ENCODE measurements at places on chromosomes 1 and 21.
A peak's percentile ranks its signal among the peaks of the same experiment; 100 is the strongest.

DNA sequence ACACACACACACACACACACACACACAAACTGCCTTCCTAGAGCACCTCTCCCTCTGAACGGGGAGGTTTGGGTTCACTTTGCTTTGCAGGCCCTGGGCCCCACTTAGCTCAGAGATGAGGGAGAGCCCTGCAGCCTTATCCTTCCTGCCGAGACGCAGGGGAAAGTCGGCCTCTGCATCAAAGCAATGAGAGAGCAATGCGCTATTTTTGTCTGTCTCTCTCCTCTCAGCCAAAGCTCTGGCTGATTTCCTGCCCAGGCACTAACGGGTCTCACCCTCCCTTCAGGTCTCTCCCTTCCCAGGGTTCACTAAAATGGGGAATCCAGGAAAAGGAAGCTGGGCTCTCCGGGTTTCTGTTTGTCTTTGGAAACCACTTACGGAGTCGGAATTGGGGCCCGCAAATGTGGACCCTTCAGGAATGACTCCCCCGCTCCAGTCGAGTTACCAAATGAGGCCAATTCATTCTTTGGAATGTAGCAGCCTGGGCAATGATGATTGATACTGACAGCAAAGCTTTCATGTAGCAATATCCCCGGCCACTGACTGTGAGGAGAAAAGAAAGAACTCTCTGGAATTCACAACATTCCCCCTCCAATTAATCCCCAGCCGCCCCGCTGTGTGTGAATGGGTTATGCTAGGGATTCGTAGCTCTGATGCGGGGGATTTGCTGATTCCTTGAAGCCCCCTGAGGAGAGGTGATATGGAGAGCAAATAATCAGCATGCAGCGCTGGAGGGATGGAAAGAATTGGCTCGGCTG, 61.5 kb upstream of the WLS start:
- DNase-seq: peak; percentile 51

DNA sequence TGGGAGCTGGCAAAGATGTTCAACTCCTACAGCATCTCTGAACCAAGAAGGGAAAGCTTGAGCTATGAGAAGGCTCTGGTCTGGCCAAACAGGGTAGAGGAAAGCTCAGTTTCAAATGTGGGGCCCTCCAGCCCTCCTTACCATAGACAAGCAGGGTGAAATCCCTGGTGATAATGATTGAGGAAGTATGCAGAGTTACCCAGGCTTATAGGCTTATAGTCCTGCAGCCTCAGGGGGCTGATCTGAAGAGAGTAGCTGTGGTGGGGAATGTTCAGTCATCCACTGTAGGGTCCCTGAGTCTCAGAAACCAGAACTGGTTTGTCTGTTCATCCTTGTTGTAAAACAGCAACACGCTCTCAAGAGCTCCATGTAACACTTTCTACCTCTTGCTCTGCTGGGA, 19.8 kb upstream of the LY9 start:
- DNase-seq: no peak

DNA sequence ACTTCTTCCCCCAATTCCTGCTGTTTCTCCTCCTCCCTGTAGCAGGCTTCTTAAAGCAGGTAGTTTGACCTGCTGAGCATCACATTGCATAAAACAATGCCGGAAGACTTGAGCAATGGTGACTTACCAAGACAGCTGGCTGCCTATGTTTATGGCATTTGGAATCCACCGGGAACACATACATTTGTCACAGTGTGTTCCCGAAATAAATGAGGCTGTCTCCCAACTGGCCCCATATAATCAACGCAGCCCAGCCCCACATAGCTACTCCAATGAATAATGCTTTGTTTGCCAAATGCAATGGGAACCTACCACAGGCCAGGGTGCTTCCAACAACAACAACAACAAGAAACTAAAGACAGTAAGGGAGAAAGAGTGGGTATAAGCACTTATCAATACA, 186.1 kb upstream of the MAP1LC3C start:
- DNase-seq: no peak

DNA sequence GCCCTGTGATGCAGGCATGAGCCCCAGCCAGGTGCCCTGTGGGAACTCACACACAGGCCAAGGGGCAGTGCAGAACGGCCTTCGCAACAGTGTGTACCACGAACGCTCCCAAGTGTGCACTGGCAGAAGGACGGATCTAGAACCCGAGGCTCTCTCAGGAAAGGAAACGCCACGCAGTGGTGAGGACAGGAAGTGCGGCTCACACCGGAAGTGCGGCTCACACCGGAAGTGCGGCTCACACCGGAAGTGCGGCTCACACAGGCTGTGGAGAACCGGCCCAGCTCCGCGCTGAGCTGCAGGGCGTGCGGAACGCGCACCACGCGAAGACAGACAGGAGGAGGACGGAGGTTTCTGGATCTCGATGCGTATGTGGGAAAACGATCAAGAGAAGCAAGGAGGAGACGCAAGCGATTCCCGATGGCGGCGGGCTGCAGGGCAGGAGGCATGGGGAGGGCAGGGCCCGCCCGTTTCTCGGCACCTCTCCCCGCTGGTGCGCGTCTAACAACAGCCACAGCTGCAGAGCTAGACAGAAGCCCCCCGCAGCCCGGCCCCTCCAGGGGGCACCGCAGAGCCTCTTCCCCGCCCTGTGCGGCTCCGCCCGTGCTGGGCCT, 35.9 kb upstream of the TMEM52 start:
- no peak for DNase-seq

DNA sequence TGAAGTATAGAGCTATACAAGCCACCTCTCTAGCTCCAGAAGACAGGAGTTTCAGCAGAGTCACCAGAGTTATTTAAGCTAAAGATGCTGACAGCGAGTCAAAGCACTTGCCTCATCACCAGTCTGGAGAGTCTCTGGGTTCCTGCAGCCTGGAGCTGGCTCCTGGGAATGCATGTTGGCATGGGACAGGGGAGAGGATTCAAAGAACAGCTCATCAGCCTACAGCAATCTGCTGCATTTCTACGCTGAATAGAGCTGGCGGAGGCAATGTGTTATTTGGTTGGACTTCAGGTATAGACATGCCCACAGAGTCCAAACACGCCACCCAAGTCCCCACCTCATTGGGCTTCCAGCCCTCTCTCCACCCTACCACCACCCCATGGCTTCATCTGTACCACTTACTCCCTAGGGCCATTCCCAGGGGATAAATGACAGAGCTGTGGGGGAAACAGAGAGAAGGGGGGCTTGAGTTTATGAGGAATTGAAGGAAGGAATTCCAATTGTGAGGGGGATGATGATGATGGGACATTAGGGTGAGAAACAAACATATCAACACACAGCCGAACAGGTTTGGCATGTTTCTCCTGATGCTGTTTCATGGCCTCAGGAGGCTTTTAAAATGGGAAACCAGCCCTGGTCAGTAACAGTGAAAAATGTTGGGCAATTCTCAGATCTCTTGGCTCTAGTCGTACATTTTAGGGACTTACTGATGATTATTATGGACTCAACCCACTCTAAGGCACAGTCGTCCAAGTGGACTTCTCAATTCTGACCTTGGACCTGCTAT, 58.4 kb downstream of the PLEKHA6 start:
- peak; percentile 53 for DNase-seq

DNA sequence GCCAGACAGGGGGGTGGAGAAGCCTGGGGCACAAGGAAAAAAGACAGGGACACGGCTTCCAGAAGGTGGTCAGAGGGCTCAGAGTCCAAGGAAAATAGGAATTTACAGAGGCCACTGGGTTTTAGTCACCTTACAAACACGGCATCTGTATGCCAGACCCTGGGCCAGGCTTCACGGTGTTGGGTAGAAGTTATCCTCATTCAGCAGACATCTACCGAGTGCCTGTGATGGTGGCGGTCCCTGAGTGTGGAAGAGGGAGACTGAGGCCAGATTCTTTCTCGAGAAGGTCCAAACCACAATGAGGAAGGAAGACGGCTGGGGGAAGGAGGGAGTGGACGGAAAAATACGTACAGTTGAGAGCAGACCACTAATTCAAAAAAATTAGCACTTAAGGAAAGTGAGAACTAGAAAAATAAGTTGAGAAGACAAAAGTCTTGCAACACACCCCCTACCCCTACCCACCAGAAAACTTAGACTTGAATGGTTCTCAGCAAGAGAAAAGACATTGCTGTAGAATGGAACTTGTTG, 864 bp upstream of the BTG2 start:
- DNase-seq: no peak

- DNase-seq: no peak
These were observed 28.5 kb downstream of the SLC37A1 start for GRCh38 chr21:42542196-42542595.

- DNase-seq: no peak
These were observed 145.0 kb downstream of the PATJ start for GRCh38 chr1:61887076-61887867.

DNA sequence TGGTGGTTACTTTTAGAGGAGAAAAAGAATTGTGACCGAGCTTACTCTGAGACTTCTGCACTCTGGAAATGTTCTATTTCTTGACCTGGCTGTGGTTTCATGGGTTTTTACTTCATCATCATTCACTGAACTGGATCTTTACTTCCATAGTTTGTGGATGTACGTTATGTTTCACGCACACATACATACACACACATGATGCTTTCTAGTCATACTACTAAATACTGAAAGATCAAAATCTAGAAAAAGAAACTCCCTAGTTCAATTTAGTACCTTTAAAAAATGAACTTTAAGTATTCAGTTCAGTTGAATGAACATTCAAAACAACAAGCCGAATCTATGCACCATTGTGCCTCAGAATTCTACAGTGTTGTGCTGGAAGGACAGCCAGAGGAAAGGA, 65.0 kb downstream of the TEX35 start:
- no peak for DNase-seq

DNA sequence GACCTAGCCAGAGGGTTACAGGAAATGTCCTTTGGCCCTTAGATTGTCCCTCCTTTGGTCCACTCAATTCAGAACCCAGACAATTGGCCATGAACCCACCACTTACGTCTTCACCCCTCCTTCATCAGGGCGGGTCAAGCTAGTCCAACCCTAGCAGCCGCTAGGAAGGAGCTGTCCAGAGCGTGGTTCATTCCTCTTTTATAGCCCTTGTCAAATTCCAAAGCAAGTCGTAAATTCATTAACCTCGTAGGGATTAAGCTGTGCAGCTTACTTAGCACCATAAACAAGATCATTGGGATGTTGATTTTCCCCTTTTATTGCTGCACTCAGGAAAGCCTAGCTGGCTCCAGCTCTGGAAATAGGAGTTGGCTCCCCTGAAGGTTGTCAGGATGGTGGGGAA, 90.1 kb downstream of the TMEM53 start:
- DNase-seq: no peak

DNA sequence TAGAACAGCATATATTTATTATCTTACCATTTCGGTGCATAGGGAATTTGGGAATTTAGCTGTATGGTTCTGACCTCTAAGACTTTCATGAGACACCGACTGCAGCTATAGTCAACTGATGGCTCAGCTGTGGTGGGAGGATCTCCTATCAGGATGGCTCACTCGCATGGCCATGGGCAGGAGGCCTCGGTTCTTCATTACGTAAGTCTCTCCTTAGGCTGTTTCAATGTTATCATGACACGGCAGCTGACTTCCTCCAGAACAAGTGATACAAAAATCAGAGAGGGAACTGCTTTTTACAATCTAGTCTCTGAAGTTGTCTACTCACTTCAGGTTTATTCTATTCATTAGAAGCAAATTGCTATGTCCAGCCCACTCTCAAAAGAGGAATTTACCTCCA, 13.3 kb upstream of the CAPN8 start:
- no peak for DNase-seq

GRCh38 chr1:81869307-81869706, 68.6 kb downstream of the ADGRL2 start:
- no peak for DNase-seq

DNA sequence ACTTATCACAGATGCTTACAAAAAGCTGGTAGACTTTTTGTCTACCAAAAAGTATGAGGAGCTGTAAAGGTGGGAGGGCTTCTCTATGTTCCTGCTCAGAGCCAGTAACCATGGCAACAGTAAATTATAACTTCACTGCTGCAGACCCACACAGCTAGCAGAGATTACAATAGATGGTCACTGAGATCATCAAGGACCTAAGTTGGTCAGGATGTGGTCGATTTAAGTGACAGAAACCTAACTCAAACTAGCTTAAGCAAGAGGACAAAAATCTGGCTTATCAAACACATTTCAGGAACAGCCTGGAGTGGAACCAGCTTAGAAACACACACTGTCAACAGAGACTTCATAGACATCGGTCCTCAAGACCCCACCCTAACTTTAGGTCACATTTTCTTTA, 113.4 kb upstream of the ATP1A1 start:
- DNase-seq: no peak

GRCh38 chr1:51268634-51269033, 32.6 kb downstream of the RNF11 start:
- DNase-seq: no peak

DNA sequence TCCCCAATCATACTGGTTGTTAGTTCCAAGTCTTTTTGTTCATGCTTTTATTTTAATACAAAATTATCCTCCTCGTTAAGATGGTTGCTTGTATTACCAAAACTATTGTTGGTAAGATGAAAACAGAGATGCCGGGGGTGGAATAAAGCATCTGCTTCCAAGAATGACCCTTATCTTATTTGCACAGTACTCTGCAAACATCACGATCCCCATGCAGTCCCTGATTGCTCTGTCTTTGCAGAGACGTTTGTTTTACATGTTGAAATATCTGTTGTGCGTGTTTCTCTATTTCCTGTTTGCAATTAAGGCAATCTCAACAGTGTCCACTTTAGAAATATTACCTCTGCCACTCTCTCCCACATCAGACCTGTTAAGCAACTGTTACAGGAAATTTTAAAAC, 141.3 kb upstream of the NCAM2 start:
- no peak for DNase-seq

GRCh38 chr1:219265026-219265515, 91.4 kb downstream of the LYPLAL1 start:
- DNase-seq: no peak

DNA sequence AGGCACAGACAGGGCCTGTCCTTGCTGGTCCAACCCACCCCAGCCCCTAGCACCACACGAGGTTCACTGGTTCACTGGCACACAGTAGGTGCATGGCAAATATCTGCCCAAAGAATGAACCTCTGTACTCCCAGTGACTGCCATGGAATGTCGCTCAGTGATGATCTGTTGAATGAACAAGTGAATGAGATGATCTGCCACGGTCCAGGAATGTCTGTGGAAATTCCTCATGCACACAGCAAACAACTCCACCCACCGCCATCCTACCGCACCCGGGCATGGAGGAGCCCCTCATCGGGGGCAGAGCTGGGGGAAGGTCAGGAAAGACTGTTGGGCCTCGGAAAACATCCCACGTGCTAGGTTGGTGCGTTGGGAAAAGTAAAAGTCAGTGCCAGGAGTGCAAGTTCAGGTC, 1.7 kb downstream of the HSPG2 start:
- DNase-seq: peak; percentile 39

- no peak for DNase-seq
These were observed 11.3 kb upstream of the SLC1A7 start for GRCh38 chr1:53153752-53154151.

DNA sequence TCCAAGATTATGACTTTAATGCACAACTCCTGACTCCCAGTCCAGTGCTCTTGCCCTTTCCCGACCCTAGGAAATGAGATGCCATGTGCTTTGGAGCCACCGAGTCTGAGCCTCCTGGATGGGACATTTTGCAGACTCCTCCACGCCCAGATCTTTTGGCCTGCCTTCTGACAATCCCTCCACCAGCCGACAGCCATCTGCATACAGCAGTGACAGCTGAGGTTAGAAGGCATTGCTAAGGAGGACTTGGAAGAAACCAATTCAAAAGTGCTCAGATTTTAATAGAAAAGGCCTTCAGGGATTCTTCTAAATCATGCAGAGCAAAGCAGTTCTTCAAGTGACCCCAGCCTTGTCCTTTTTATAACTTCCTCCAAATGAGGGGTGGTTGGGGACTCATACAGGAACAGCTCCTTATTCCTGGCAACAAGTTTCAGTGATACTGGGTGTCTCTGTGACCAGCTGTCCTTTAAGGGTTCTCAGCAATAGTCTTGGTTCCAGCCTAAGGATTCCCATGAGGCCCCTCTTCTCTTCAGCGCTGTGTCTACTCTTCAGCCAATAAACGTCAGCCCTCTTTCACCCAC, 369.3 kb downstream of the PBX1 start:
- peak; percentile 41 for DNase-seq
